ENCODE measurements at places on chromosomes 12 and 14. TPM values are rescaled to one million over a fixed set of nuclear protein-coding genes. Genes with fewer than 3 reads are reported as not detected.

Gene LTB4R2
- 23.4 TPM for total RNA-seq

Gene CPNE6
- 0.71 TPM for total RNA-seq

Gene TAS2R9
- not detected for total RNA-seq

Gene RD3L
- not detected for total RNA-seq

Gene FGD6
- total RNA-seq = 13.6 TPM

Gene SALL2
- 5.0 TPM for total RNA-seq
